ENCODE measurements at places on chromosomes 3 and 15.

DNA sequence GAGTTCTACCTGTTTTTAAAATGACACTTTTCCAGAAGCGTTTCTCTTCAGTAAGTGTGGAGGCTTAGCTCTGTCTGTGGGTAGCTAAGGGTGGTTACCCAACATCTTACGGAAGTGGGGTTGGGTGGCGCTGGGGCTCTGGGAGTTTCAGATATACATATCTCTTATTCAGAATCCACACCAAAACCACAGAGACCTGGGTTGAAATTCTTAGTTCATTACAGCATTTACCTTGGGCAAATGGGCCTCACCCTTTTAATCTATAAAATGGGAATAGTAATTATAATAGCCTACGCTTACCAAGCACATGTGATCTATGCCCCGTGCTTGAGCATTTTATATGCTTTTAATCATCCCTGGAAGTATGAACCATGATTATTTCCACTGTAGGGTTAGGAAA lies 9.4 kb downstream of the PTPRG start:
- DNase-seq: no peak

DNA sequence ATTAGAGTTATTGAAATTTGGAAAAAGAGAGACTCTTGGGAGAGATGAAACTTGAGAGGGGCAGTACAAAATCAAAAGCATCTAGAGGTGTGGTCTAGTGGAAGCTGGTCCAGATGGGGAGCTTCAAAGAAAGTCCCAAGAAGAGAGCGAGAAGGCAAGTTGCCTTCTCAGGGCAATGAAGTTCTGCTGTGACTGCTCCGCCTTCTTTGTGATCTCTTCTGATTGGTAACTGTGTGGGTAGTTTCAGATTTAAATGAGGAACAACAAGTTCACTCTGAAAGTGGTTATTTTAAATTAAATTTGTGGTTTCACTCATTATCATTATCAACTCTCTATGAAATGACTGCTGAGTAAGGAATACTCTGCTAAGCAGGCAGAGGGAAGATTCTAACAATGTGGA lies 233.3 kb downstream of the NLGN1 start:
- DNase-seq: no peak

GRCh38 chr3:10929978-10930665 lies 62.4 kb upstream of the SLC6A1 start:
- DNase-seq: no peak

DNA sequence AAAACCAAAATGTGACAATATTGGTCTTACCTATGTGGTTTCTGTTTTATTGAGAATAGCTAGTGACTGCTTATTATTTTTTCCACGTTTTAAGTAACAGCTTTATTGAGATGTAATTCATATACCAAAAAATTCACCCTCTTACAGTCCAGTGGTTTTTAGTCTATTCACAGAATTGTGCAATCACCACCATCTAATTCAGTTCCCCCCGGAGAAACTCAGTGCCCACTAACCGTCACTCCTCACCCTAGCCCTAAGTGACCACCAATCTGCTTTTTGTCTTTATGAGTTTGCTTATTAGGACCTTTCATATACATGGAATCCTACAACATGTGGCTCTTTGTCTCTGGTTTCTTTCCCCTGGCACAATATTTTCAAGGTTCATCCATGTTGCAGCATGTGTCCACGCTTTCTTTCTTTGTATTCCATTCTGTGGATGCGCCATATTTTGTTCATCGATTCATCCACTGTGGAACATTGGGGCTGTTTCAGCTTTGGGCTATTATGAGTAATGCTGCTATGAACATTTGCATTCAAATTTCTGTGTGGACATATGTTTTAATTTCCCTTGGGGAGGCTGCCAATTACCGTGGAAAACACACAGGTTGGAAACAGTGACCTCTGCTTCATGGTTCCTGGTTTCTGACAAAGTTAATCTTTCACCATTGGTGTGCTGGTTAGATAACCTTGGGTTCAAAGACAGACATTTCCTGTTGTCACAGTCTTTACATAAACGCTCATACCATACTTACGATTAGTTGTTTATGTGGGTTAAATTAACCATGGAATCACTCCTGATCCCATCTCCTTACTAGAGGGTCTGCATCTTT lies 3.2 kb upstream of the BCL2L10 start:
- no peak for DNase-seq

- no peak for DNase-seq
Measured at GRCh38 chr3:156985711-156986110, 159.6 kb downstream of the LEKR1 start.

DNA sequence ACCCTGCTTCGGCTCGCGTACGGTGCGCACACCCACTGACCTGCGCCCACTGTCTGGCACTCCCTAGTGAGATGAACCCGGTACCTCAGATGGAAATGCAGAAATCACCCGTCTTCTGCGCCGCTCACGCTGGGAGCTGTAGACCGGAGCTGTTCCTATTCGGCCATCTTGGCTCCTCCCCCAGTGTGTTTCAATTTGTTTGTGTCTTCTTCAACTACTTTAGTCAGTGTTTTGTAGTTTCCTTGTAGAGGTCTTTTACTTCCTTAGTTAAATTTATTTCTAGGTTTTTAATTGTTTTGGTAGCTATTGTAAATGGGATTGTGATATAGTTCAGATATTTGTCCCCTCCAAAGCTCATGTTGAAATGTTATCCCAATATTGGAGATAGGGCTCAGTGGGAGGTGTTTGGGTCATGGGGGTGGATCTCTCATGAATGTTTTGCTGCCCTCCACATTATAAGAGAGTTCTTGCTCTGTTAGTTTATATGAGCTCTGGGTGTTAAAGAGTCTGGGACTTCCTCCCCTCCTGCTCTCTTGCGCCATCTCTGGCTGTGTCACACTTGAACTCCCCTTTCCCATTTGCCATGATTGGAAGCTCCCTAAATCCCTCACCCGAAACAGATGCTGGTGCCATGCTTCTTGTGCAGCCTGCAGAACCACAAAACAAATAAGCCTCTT lies 304.4 kb downstream of the DOCK3 start:
- DNase-seq: no peak

DNA sequence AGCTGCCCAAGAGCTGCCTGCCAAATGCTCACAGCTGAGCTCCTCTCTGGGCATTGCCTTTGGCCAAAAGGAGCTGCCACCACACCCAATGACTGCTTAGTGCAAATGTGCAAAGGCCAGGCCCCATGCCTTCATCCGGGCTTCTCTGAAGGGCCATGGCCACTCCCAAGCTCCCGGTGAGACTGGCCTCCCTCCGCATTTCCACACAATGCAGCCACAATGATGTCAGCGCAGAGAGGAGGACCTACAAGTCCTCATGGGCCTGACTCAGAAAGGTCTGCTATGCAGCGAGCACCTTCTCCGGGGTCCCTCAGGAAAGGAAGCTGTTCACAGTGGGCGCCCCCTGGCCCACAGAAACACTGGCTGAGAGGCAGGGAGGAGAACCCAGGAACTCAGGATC lies 12.7 kb downstream of the OXTR start:
- DNase-seq: no peak

- no peak for DNase-seq
Measured at GRCh38 chr3:182906036-182906435, 74.3 kb downstream of the DCUN1D1 start.

GRCh38 chr3:122982216-122983185 lies 45.1 kb downstream of the SEMA5B start:
- peak; percentile 42 for DNase-seq

DNA sequence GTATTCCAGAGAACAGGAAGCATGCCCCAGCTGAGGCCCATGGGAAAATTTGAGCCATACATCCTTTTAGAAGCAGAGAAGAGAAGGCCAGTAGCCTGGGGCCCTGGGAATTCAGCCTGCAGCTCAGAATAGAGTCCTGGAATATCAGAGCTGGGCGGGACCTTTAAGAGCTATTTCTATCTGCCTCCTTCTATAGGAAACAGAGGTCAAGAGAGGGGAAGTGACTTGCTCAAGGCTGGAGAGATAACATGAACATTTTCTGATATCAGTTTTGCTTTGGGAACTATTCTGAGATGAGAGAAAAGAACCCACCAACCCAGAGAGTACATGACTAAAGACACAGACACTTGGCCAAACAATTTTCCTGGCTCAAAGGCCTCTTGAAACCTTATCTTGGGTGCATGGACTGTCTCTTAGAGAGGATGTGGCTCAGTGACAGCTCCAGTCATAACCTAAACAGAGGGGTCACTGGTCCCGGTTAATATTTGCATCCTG lies 26.0 kb downstream of the MASP1 start:
- no peak for DNase-seq

GRCh38 chr3:38314764-38315487 lies 31.7 kb upstream of the XYLB start:
- DNase-seq: no peak

GRCh38 chr15:38028869-38029268 lies 94.4 kb downstream of the TMCO5A start:
- DNase-seq: no peak

DNA sequence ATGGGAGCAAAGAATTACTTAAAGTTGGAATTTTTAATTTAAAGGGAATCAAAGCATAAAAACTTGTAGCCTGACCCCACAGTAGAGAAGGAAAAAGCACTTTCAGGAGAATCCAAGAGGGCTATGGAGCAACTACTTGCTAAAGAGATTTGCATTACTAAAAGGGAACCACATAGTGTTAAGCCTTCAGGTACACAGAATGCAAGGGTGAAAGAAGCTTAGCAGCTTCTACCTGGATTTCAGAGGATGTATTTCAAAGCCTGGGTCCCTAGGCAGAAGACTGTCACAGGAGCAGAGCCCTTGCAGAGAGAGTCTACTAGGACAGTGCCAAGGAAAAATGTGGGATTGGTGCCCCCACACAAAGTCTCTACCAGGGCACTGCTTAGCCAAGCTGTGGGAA lies 575.0 kb downstream of the GBE1 start:
- DNase-seq: no peak

DNA sequence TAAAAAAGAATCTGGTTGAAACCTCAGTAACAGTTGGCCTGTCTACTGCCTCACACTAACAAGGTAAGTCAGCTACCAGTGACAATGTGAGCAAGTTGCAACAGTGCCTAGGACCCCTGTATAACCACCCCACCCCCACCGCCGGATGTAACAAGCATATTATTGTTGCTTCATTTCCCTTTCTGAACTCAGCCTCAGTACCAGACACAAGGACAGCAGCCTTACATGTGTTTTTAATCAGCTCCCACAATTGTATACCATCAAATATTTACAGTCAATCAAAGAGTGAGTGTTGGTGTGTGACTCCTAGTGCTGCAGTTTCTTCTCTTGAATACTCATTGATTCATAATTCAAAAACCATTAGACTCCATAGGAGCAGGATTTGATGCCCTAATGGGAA lies 96.4 kb downstream of the PYDC2 start:
- no peak for DNase-seq

DNA sequence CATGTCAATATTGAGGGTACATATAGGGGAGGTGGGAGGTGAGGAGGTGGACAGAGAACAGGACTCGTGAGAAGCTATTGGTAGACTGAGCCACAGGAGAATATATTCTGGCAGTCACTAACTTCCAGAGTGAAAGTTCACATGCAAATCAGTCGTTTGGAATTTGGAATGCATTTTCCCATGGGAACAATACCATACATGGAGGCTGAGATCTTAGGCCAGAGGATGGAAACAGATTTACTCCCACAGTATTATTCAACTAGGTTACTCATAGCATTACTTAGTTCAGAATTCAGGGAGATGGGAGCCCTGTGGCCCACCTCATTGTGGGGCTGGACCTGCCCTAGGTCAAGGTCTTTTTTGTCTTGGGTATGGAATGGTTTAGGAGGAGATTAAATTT lies 36.4 kb upstream of the ABHD2 start:
- DNase-seq: no peak

DNA sequence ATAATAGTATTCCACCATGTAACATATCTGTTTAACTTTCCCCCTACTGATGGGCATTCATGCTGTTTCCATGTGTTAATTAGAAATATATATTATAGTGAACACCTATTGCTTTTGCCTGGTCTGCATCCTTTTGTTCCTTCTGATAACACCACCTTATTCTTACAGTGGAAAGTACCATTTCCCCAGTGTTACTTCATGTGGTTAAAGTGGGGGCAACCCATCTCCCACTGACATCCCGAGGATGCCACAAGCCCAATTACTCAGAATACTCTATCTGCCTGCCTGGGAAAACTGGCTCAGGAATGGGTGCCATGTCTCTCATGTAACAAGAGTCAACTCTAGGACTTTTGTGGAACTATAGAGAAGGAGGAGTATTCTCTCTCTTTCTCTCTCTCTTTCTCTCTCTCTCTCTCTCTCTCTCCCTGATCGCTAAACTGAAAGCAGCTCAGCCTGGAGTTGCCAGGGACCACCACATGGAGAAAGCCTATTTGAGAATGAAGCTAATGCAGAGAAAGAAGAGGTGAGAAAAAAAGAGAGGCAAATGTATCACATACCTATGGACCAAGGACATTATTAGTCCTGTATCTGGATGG lies 66.4 kb upstream of the PPIB start:
- no peak for DNase-seq

GRCh38 chr3:175381685-175382084 lies 522.6 kb downstream of the NAALADL2 start:
- DNase-seq: no peak

DNA sequence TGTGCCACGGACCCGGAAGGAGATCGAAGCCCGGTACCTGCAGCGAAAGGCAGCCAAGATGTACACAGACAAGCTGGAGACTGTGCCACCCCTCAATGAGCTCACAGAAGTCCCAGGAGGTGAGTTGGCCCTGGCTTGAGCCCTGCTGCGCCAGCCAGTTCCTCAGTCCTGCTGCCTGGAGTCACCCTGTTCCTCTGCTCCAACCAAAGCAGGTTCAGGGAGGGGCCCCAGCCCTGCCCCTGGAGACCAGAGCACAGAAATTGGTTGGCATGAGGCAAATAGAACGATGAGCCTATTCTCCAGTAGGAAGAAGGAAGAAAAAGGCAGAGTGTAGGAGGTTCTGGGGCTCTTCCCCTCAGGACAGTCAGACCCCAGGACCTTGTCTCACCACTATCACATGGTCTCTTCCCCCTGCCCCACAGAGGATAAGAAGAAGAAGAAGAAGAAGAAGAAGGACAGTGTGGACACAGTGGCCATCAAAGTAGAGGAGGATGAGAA lies 8.0 kb downstream of the TMIE start:
- DNase-seq: no peak

DNA sequence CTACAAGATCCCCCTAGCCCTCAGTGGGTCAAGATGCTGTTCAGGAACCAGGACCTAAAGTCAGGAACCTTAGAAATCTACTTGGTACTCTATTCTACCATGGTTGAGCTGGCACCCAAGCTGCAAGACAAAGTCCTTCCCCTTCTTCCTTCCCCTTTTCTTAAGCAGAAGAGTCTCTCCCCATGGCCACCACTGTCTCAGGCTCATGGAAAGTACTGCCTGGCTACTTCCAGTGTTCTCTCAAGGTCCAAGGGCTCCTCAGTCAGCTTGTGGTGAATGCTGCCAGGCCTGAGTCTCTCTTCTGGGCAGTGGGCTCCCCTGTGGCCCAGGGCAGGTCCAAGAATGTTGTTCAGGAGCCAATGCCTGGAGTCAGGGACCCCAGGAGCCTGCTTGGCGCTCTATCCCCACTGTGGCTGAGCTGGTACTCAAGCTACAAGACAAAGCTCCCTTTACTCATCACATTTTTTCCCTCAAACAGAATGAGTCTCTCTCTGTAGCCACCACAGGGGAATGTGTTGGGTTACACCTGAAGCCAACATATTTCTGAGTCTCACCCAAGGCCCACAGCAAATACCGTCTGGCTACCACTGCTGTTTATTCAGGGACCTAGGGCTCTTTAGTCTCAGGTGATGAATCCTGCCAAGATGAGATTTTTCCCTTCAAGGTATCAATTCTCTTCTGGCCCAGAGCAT lies 18.1 kb upstream of the SLC27A2 start:
- no peak for DNase-seq

GRCh38 chr15:26197719-26198118 lies 334.6 kb upstream of the ATP10A start:
- DNase-seq: peak; percentile 32

GRCh38 chr3:133096900-133097613 lies 58.9 kb downstream of the TMEM108 start:
- no peak for DNase-seq
